Stimulated activated CD4-positive, alpha-beta T cell treated with anti-CD3 and anti-CD28 coated beads, Interleukin-12 subunit alpha, Interleukin-12 subunit beta, amount 100 ng/mL, for 48 hours (primary cell): ENCODE measurements at places on chromosomes 3 and 15.

GRCh38 chr3:47421741-47422649 is 41.2 kb downstream of the PTPN23 start:
- no peak for DNase-seq

DNA sequence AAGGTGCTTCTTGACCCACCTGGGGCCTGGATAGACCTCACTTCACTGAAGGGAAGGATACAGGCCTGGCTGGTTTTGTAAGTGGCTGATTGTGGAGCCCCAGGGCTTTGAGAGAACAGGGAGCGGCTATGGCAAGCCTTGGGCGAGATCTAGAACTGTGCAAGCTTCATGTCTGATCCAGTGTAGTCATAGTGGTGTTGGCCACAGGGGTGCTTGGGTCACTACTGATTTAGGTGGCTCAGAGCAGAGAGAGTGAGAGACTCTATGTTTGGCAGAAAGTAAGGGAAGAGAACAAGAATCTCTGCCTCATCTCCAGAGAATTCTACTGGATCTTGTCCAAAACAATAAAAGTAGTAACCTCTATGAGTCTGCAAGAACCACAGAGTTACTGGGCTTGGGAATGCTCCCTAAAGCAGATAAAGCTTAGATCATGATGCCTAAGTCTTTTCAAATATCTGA is 394.2 kb upstream of the EPHA3 start:
- DNase-seq: no peak

DNA sequence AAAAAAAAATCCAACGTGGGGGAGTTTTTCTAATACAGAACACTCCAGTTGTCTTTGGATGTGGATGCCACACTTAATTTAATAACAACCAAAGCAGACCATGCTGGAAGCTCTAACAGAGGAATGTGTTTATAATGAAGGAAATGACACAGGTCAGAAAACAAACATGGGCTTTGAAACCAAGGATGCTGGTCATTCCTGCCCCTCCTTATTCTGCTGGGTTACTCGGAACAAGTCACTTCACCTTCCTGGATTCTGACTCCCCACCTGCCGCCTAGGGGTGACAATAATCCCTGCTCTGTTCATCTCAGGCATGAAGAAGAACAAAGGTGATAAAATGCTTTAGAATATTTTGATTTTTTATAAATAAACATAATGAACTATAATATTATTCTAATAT is 240.9 kb upstream of the ADAMTS9 start:
- no peak for DNase-seq

DNA sequence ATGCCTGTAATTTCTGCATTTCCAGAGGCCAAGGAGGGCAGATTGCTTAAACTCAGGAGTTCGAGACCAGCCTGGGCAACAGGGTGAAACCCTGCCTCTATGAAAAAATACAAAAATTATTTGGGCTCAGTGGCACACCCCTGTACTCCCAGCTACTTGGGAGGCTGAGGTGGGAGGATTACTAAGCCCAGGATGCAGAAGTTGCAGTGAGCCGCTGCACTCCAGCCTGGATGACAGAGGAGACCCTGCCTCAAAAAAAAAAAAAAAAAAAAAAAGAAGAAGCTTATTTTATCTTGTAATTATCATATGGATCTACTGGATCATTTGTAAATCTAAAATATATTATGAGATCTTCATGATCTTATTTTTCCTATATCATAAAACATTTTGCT is 84.1 kb downstream of the PPCDC start:
- DNase-seq: no peak

- DNase-seq: no peak
Observed at GRCh38 chr3:18234717-18235335, 190.3 kb downstream of the SATB1 start.

GRCh38 chr15:42121682-42122081 is 27.3 kb upstream of the PLA2G4D start:
- DNase-seq: no peak

DNA sequence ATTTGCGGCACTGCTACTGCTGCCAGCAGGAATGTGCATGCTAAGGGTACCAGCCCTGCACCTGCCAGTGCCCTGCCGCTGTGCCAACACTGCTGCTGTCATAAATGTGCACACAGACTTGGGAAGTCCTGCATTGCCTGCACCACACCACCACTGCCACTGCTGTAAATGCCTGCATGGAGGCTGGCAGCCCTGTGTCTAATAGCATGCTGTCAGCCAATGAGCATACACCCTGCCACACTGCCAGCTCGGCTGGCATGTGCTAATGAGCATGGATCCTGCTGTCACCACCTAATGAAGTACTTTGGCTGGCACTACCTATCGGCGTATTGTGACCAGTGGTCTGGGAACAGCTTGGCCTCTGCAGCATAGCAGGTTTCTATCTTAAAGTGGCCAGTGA is 981.8 kb upstream of the GBE1 start:
- DNase-seq: no peak

GRCh38 chr3:46386205-46386604 is 15.5 kb downstream of the CCR5 start:
- no peak for DNase-seq

GRCh38 chr3:107239703-107240102 is 137.5 kb upstream of the CCDC54 start:
- DNase-seq: no peak

GRCh38 chr3:139259398-139259797 is 84.4 kb upstream of the MRPS22 start:
- no peak for DNase-seq

DNA sequence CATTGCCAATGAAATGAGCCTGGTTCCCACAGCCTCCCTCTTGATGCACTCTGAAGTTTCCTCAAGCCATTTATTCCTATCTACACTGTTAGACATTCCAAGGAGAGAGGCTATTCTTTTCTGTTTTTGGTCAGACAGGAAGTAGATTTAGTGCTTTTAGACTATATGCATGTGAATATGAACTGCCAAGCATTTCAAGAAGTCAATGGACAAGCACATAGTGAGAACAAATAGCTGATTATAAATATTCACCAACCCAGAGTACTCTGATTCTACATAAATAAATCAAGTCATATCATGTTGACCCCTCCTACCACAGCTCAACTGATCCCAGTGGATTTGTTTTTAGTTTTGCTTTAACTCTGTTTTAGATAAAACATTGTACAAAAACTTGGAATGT is 412.5 kb upstream of the RARB start:
- no peak for DNase-seq

DNA sequence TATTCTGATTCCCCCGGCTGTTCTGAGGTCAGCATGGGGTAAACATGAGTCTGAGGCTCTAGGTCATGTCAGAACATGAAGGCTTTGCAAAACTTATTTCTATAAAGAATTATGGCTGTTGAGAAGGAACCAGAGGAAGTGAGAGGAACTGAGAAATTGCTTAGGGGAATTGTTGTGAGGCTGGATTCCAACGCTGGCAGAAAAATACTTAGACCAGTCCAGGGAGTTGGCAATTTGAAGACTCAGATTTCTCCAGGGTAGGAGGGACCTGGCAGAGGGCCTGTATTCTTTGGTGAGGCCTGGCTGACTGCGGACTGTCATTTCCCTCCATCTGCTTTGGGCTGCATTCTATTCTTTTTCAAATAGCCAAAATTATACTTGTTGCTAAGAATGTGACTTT is 155.5 kb downstream of the PLD1 start:
- no peak for DNase-seq

- DNase-seq: no peak
Observed at GRCh38 chr3:197926418-197926817, 23.6 kb upstream of the RPL35A start.

GRCh38 chr15:48644827-48645557 is 517 bp downstream of the FBN1 start:
- no peak for DNase-seq

DNA sequence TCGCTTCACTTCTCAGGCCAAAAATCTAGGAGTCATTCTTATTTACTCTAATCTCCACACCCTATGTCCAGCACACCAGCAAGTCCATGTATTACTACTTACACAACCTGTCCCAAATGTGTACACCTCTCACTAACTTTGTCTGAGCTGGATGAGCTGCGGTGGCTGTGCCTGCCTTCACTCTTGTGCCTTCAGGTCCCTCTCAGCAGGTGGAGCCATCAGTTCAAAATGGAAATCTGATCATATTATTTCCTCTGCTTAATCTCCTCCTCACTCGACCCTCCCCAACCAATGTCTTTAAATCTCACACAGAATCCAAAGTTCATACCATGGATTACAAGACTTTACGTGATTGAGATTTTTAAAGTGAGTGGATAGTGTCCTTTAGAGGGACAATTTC is 82.8 kb downstream of the SSR3 start:
- DNase-seq: no peak

GRCh38 chr3:194961149-194961548 is 275.5 kb downstream of the FAM43A start:
- DNase-seq: no peak

DNA sequence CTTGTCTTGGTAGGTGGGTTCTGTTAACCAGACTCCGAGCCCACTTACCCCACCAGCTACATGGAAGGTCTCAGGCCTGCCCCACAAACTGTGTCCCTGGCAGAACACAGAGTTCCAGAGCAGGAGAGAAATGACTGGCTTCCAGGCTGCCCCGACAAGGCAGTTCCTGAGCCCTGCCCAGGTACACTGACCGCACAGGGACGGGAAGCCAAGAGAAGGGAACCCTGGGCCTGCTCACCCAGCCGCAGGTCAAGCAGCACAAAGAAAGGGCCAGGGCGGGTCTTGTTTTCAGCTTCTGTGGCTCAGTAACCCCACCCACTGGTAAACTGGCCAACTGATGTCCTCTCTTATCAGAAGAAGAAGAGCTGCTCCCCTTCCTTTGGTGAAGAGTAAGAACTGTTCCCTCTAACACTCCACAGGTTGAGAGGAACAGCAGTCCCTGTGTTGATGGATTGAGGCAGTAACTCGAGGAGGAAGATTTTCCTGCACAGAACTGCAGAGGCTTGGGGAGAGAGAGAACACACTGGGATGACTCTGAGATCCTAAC is 68.4 kb downstream of the CRTC3 start:
- DNase-seq: no peak

DNA sequence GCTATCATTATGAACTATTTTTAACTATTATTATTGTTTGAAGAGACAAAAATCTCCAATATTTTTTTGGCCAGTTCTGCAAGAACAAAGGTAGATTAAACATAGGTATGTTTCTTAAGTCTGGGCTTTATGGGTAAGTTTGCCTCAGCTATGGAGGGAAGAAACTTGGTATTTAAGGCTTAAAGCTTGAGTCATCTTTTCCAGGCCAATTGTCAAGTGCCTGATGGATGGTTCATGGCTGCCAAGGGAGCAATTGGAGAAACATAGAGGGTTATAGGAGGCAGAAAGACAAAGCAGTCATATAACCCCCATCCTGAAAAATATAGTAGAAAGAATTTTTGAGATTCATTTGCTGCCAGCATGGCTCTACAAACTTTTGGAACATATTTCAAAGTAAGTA is 7.2 kb upstream of the STAC start:
- no peak for DNase-seq
